CD8-positive, alpha-beta T cell (primary cell): ENCODE measurements at places on chromosomes 1 and 21.

DNA sequence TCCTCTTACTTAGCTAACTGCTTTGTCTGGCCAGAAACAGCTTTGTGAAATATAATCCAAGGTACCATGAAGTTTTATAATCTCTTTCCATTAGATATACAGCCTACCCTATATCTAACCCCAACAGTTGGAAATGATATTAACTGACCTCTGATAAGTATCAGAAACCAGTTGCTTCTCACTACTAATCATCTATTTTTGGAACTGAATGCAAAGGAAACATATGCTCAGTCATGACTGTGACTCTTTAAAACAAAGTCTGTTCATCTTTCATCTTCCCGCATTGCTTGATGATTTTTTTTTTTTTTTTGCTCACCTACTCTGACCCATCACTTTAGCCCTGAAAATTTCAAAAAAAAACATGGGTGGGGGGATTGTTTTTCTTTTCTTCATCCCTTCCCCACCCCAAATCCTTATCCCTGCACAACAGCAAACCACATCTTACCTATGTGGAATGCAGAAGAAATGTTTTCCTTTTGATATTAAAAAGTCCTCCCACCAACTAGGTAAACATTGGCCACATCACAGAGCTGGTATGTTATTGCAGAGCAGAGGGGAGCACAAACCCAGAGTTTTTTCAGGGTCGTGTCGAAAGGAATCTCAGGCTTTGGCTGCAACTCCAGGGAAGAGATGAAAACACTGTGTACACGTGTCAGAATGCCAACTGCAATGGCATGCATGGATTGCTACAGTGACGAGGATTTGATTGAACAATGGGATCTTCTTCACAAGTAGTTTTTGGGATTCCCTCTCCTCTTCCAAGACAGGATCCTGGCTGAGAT, 137.3 kb downstream of the SLC30A10 start:
- DNase-seq, result no peak

DNA sequence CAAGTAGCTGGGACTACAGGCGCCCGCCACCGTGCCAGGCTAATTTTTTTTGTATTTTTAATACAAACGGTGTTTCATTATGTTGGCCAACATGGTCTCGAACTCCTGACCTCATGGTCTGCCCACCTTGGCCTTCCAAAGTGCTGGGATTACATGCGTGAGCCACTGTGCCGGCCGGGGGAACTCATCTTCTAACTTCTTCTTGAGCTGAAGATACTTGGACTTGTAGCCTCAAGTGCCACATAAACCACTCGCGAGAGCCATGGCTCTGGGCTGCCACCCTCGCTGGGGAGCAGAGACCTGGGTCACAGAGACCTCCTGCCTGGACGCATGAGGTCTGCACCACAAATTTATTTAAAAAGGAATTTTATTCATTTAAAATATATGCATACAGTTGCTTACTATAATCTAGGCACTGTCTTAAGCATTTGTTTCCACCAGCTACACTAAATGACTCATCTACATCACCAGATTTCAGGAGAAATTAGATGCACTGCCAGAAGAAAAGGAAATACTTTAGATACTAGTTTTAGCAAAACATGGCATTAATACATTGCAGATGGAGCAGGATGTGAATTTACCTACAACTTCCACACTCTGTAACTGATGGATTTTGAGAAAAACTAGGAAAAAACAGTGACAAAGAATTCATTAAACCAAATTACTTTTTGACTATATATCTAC, 29.9 kb upstream of the PUM1 start:
- DNase-seq, result no peak

DNA sequence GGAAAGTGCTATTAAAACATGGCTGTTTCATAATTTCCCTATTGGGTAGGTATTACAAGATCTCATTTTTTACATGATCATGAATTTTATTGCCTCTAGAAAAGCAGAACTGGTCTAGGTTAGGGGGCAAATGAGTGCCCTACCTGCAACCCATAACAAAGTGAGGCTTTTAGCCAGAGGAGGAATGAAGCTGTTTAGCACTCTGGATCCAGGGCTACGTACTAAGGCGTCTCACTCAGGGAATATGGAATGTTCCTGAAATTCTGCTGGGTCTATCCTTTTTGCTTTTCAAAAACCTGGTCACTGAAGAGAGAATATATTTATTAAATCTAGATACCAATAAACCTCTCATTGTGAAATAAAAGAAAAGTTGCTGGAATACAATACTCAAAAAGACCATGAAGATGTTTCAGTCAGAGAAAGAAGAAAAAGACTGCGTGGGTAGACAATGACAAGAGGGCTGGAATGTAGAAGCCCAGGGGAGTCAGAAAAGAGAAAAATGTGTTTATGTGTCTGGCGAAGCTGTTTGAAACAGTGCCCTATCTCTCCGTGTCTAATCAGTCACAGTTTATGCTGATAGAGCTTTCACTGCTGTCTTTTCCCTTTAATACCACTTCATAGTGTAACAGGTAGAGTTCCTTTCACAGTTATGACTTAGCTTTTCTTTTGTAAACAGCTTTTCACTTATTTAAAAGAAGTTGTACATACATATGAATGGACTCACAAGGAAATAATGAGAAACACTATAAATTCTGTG, 25.0 kb upstream of the SYDE2 start:
- DNase-seq, result no peak

DNA sequence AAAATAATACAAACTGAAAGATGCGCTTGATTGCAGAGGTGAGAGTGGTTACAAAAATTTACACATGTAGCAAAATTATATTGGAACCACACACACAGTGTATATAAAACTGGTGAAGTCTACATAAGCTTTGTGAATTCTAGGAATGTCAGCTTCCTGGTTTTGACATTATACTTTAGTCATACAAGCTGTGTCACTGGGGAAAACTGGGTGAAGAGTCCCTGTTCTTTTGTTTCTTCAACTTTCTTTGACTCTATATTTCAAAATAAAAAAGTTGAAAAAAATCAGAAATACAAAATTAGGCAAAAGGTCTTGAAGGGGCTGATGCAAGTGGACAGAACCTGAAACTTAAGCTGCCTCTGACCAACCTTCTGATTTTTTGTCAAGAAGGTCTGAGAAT, 3.0 kb downstream of the C1QC start:
- no peak for DNase-seq

DNA sequence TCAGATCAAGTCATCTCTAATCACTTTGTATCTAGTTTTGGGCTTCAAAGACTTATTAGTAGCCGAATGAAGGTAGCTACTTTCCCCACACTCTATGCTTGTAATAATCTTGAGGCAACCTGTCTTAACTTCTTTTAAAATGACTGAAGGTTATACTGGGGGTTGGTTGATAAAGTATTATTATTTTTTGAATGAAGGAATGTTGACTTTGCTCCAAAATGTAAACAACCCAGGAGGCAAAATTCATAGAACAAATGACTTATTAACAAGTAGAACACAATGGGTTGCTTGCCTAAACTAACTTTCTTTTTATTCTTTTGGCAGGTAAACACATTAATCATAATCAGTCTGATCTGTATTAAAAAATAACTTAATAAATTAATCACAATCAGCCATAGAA, 440.0 kb downstream of the USP25 start:
- no peak for DNase-seq

GRCh38 chr1:75129660-75129982, 4.6 kb upstream of the LHX8 start:
- DNase-seq, result no peak

DNA sequence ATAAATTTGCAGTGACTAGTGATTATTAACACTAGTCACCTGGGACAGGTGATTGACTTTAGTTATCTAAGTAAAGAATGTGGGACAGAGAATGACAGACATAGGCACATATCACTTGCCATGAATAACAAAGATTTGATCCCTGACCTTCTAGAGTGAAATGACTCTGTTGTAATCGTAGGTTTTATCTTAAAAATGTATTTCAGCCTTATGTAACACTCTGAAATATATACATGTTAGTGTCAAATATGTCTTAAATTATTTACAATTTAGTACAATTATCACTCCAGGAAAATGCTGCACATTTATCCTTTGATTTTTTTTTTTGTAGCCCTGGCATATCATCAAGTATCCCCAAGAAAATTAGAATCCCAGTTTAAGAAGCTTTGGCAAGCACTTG, 186.4 kb upstream of the PTGFR start:
- no peak for DNase-seq

GRCh38 chr1:66557157-66557556, 23.2 kb downstream of the SGIP1 start:
- DNase-seq, result no peak

GRCh38 chr21:37146320-37147235, 73.5 kb downstream of the TTC3 start:
- DNase-seq, result no peak

DNA sequence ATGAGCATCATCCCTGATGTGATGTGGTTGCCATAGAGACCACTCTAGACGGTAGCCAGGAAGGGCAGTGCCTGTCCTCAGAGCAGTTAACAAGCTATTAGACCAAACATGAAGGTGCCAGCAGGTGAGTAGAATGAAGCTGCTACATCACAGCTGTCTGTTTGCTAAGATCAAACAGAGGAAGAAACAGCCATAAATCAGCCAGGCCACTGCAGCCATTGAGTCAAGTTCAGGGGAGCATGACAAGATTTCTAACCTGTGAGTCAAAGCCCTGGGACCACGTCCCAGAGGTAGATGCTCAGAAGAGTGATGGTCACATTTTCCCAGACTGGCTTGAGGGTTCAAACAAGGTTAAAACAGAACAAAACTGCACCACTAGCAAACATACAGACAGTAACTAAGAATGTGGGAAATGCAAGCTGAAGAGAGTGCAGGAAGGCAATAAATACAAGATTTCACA, 450.6 kb upstream of the DAB1 start:
- DNase-seq, result no peak

DNA sequence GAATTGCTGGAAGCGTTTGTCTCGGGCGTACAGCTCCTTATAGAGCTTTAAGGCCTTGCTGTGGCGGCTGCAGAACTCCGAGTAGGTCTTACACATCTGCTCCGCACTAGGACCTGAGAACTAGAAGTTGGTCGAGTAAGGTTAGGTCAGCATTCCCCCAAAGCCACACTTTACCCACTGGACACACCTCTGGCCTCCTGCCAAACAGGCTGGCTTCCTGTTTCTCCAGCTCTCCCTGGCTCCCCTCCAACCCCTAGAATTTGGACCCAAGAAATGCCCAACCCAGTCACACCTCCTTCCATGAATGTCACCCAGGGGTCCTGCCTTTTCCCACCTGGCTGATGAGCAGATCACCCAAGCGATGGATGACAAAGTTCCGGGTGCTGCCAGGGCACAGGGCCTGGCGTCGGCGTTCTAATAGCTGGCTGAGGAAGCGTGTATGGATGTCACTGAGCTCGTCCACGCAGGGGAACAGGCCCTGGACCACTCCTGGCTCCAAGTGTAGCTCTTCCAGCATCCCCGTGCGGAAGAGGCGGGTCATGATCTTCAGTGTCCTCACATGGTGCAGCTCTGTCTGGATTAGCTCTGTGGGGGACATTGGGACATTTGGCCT, 15.6 kb downstream of the ARHGEF2 start:
- DNase-seq, result no peak
